Stimulated activated CD8-positive, alpha-beta memory T cell treated with anti-CD3 and anti-CD28 coated beads, Interleukin-12 subunit alpha, Interleukin-12 subunit beta, amount 100 ng/mL, for 1 hour (primary cell): ENCODE measurements at places on chromosomes 6 and 20.

- DNase-seq = no peak
These were observed 367.7 kb downstream of the ARHGAP18 start for GRCh38 chr6:129342243-129342642.

DNA sequence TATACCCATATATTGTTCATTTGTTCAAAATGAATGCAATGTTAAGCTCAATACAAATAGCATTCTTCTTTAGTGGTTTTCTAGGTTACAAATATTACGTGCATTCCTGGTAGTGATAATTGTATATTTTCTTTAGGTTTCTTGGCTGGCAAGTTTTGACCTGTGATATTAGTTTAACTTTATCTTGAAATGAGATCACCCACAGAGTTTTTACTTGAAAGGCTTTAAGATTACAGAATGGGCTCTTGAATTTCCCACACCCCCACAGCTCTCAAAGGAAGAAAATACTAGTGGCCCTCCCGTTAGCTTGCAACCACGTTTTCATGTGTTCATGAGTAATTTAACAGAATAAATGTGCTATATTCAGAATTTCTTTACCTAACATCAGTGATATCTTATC lies 1315.5 kb upstream of the GJE1 start:
- no peak for DNase-seq

- DNase-seq = no peak
These were observed 157.2 kb downstream of the ANKRD60 start for GRCh38 chr20:58071298-58071697.

DNA sequence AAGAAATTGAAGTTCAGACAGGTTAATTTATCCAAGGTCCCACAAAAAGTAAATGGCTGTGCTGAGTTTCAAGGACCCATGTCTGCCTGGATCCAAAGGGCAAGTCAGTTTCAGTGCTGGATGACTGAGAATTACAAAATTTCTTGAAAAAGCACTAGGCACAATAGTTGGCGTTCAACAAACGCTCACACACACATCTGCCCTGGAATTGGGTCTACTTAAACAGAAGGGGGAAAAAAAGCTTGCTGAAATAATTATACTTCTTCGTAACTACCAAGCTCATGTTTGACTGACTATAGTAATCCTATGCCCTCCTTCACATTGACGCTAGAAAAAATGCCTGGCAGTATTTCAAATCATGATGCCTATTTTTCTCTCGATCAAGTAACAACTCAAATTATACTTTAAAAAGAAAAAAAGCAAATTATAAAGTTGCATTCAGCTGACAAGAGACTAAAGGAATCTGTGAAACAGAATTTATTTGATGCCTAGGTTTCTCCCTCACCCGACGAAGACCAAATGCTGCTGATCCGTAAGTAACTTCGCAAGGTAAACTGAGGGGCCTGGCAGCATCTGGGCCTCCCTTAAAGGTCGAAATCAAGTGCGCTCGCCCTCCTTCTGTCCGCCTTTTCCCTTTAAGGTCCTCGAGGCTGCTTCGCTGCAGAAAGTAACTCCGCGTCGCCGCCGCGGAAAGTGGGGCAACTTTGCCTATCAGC lies 650 bp upstream of the CD2AP start:
- DNase-seq = no peak

GRCh38 chr20:38202153-38202981 lies 37.3 kb upstream of the TGM2 start:
- DNase-seq = no peak

DNA sequence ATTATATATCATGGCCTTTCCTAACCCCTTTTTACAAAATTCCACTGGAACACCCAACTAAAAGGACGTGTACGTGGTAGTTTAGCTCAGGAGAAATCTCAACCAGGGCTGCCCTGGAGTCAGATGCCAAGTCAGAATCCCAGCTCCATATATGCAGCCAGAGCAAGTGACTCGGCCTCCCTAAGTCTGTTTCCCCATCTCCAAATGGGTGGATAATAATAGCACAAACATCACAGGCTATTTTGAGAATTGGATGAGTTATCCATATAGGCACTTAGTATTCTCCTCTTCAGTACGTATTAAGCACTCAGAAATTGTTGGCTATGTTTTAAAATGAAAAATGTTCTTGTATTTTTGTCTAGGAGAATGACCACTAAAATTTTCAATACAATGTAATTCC lies 481.5 kb downstream of the CD109 start:
- DNase-seq = no peak

DNA sequence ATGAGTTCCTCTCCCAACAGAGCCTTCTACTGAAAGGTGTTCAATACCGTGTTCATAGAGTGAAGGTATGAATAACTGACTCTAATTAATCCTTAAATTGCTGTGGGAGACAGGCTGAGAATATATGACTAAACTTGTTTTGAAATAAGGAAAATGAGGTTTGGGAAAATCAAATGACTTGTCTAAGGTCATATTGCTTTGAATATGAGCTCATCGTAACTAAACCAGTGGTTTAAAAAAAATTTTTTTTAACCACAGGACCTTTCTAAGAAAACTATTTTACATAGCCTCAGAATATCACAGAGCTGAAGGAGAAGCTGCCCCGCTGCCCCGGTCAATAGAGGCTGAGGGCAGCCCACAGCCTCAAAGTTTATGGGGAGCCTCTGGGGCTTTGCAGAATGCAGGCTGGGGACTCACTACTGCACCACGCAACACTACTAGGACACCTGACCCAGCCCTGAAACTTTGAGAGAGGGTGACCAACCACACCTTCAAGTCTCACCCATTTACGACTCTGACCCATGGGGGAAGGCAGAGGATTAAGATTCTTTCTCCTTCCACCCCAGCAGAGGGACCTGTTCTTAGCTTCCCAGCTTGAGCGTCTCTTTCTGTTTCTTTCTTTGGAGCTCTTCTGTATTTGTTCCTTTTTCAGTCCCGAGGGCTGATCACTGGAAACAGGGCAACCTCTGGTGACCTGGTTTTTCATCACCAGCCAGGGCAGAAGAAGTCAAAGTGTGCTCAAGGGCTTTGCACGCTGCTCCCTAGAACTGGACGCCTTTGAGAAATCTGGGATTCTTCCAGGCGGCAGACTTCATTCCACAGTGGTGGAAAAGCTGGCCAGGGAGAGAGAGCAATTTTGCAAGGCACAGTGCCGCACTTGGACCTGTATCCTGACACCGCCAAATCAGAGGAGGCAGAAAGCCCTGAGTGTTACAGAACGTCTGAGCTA lies 220.2 kb downstream of the ATXN1 start:
- no peak for DNase-seq

GRCh38 chr20:63309261-63310071 lies 16.5 kb downstream of the COL20A1 start:
- no peak for DNase-seq

DNA sequence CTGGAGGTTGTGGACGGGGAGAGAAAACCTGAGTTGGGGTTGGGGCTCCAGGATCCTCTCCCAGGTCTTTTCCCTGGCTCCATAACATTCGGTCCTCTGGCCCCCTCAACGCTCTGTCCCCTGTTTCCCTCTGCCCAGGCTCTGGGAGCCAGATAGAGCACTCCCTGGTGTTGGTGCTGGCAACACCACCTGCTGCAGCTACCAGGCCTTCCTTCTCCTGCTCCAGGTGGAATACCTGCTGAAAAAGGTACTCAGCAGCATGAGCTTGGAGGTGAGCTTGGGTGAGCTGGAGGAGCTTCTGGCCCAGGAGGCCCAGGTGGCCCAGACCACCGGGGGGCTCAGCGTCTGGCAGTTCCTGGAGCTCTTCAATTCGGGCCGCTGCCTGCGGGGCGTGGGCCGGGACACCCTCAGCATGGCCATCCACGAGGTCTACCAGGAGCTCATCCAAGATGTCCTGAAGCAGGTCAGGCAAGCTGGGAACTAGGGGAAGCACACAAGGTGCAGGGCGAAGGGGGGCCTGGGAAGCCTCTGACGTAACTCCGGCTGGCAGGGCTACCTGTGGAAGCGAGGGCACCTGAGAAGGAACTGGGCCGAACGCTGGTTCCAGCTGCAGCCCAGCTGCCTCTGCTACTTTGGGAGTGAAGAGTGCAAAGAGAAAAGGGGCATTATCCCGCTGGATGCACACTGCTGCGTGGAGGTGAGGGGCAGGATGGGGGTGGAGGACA lies 14.6 kb downstream of the DEF6 start:
- no peak for DNase-seq

DNA sequence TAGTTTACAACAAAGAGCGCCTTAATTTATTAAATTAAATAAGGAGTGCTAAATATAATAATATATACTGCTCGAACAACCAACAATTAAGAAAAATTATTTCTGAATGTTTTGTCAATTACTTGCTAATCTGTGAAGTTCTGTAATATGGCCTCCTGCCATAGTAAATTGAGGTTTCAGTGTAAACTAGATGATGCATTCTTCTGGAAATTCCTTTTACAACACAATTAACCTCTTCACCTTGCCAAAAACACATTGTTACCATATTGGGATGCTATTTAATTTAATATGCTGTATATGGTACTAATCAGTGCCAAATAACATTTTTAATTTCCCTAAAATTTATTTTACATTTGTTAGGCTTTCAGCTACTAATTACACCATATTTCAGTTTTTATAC lies 808.4 kb upstream of the CITED2 start:
- DNase-seq = no peak

DNA sequence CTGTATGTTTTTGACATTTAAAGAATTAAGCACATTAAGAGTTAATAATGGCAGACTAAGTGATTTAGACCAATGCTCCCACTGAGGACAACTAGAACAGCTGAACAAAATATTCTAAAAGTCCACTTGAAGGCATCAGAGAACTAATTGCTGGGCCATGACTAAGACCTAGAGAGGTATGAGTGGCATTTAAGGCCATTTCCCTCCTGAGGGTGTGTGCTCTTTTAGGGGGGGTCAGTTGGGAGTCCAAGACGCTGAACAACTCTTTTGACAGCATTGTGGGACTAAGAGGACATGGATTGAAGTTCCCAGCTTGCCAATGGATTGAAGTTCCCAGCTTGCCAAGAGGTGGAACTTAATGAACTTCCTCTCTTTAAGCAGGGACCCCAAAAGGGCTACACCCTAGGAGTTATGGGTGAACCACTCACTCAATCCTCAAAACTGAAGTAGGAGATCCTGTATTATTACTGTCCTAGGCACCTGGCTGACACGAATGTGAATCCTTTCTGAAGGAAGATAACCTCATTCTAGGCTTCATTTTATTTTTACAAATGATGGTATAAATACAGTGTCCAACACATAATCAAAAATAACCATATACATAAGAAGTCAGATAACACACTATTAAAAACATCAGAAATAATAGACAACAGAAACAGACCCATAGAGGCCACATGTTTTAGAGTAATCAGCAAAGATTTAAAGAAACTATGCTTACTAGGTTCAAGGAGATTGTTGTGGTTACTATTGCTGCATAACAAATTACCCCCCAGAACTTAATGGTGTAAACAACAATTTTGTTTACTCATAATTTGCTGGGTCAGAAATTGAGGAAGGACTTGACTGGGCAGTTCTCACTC lies 175.1 kb downstream of the VEGFA start:
- no peak for DNase-seq

DNA sequence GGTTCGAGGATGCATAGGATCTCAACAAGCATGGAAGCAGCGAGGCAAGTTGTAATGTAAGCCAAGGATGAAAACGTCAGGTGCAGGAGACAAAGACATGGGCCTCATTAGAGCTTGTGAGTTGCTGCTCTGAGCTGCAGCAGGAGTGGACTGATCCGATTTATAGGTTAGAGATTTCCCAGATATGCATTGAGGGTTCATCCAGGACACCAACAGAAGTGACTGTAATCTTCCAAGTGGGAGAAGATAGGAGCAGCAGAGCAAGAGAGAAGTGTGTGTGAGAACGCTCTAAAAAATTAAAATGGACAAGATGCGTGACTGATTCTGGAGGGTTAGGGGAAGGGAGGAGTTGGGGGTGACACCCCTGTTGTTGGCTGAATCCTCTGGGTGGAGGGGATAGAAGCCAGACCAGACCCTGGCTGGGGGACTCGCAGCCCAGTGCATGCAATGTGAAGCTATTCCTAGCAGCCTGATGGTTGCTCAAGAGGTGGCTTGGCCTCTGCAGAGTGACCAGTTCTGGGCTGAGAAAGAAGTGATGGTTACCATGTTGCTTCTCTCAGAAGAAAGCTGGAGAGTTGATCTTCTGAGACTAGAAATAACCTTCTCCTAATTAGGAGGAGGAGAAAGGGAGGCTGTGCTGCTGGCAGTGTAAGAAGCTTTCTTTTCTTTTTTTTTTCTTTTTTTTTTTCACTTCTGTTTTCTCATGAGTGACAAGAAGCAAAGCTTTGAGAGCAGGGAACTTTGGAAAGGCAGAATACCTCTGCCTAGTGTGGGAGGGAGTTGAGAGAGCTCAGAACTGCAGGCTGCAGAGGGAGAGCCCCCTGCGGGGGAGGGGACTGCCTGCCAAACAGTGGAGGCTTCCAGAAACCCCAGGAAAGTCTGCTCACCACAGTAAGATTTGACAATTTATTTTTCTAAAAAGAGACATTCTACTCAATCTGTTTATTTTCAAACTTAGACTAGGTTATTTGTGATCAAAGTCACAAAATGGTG lies 116.9 kb downstream of the SLX4IP start:
- no peak for DNase-seq
